ENCODE measurements at places on chromosomes 6 and 20.
A peak's percentile ranks its signal among the peaks of the same experiment; 100 is the strongest.

- no peak for DNase-seq
These were observed 4.7 kb upstream of the CCN6 start for GRCh38 chr6:112049026-112049799.

DNA sequence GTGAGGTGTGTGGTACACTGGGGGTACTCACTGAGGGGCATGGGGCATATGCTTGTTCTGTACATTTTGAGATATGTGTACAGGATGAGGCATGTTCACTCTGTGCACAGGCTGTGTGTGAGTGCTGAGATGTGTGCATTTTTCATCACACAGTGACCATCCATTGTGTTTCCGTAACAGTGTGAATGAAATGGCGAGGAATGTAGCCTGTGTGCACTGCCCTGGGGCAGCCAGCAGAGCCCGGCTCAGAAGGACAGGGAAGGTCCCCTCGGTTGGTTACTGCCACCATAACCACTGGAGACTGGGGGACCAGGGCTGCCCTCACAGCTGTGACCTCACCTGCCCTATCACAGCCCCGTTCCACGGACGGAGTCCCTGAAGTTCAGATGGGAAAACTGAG is 106.2 kb upstream of the MYL9 start:
- DNase-seq = no peak

DNA sequence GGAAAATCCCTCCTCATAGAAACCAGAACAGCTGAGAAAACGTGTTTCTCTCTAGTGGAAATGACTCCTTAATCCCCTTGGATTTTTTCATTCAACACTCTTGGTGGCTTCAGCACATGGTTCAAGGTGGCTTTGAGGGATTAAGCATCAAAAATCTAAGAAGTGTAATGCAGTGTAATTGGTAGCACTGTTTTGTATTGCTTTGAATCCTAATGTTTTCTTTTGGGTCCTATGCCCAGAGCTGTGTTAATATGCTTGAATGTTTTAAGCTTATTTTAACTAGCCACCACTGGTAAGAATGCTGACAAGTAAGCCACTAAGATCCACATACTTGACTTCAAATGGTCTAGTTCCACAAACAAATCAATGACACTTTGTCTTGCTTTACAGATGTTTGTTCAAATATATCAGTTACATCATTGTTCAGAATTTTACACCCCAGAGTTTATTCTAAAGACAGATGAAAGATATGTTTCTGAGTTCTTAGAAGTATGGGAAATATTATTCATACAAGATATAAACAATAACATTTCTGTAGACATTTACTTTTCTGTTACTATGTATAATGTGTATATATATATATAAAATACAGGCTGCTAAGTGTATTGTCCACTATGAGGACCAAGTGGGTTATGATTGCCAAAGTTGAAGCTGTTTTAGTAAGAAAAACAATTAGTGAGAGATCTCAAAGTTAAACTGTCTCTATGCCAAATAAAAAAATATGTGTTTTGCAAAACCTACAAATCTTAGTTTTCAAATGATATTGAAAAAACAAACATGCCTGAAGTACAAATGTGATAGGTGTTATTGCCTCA is 220.8 kb downstream of the OGFRL1 start:
- DNase-seq = no peak

DNA sequence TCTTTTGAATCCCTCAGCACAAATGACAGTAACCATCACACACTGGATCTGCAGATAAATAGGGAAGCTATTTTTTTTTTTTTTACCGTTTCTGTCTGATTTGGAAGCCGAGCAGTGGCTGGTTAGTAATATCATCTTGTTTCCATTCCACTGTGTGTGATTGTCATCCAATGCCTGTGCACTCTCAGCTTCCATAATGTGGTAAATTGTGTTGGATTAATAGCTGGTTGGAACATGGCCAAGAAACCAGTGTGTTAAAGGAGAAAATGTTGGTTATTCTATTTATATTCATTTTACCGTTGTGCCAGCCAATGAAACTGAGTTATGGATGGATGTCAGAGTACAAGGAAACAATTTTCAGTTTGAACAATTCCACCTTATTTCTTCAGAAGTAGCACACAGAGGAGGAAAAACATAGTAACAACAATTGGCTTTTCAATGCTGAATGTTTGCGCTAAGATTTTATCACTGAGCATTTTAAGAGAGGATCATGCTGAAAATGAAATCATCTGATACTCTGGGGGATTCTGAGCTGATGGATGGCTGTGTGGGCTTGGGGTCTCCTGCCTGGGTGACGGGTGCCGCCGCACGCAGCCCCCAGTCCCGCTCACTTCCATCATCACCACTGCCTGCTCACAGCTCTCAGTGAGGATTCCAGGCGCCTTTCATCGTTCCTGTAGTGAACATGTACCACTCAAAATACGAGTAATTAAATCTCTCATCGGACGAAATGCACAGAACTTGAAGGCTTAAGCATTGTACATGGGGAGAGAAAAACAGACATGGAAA is 40.7 kb upstream of the EXOC2 start:
- DNase-seq = no peak

- no peak for DNase-seq
These were observed 239.6 kb upstream of the SGK1 start for GRCh38 chr6:134557509-134557908.

- DNase-seq = no peak
These were observed 13.1 kb downstream of the TNFAIP3 start for GRCh38 chr6:137879885-137880745.

DNA sequence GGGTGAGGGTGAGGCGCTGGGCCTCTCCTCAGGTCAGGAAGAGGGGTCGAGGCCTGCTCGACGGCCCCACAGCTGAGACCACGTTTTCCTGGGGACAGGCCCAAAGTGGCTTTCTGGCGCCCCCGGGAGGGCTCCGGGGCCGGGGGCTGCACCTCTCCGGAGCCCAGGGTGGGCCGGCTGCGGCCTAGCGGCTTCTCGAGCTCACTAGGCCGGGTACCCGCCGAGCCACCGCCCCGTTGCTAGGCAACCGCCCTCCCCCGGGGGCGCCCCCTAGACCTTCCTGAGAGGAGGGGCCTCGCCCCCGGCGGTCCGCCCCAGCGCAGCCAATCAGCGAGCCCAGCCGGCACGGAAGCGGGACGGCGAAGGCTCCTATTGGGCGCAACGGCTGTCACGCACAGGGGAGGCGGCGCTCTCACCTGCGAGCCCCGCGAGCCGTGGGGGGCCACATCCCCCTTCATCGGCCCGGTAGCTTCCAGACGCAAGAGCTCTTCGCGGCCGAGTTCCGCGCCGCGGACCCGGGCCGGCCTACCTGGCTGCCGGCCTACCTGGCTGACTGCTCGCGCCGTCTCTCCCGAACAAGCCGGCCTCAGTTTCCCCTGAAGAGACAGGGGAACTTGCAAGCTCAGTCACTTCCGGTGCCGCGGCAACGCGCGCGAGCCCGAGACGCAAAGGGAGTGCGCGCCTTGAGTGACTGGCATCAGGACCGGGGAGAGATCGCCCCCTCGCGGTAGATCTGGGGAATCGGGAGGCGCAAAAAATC is 831 bp upstream of the BCL2L1 start:
- peak; percentile 94 for DNase-seq

DNA sequence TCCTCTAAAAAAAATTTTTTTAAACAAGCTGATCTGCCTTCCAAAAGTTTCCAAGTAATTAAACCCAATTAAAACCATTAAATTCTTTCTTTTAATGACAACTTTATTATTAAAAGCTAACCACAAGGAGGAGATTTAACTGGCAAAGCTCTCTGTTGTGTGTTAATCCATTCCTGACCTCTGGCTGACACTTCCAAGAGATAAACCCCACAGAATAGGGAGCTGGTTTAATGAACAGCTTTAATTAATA is 230.8 kb downstream of the EYA2 start:
- no peak for DNase-seq

GRCh38 chr20:32523613-32524213 is 61.4 kb downstream of the NOL4L start:
- DNase-seq = no peak

- DNase-seq = no peak
These were observed 672.9 kb downstream of the HACE1 start for GRCh38 chr6:104186831-104187230.

DNA sequence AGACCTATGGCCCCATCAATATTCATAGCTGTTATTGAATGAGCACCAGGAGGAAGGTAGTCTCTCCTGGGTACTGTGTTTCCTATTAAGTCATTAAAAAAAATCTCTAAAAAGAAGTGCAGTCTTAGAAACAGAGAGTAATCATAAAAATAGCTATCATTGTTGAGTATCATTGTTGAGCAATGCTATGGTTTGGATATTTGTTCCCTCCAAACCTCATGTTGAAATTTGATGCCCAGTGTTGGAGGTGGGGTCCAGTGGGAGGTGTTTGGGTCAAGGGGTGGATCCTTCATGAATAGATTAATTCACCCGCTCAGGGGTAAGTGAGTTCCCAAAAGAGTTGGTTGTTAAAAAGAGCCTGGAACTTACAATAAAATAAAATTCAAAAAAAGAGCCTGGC is 88.1 kb upstream of the IYD start:
- DNase-seq = no peak

DNA sequence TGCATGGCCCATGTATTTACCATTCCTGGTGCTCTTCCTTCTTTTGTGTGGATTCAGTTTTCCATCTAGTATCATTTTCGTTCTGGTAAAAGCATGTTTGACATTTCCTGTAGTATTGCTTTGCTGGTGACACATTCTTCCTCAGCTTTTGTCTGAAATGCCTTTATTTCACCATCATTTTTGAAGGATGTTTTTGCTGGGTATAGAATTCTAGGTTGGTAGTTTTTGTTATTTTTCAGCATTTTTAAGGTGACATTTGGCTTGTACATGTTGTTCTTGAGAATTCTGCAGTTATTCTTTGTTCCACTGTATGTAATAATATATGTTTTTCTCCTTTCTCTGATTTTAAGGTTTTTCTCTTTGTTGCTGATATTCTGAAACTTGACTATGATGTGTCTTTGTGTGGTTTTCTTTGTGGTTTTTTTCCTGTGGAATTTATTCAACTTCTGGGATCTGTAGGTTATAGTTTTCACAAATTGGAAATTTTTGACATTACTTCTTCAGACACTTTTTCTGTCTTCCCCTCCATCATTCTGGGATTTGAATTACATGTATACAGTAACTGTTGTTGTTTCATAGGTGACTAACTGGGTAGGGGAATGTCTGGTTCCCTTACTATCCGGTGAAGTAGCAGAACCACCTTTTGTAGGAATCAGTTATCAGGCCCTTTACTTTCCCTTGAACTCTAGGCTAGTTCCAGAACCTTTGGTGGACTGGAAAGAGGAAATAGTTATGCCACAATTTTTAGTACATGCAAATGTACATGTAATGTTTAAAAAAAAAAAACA is 30.2 kb downstream of the SNX9 start:
- no peak for DNase-seq

GRCh38 chr20:24993337-24994185 is 1.0 kb upstream of the APMAP start:
- no peak for DNase-seq

- DNase-seq = no peak
These were observed 50.3 kb upstream of the NAA20 start for GRCh38 chr20:19966840-19967239.

- DNase-seq = no peak
These were observed 105.5 kb downstream of the TULP4 start for GRCh38 chr6:158417760-158418098.

GRCh38 chr6:85977661-85978060 is 335.0 kb upstream of the SYNCRIP start:
- no peak for DNase-seq

DNA sequence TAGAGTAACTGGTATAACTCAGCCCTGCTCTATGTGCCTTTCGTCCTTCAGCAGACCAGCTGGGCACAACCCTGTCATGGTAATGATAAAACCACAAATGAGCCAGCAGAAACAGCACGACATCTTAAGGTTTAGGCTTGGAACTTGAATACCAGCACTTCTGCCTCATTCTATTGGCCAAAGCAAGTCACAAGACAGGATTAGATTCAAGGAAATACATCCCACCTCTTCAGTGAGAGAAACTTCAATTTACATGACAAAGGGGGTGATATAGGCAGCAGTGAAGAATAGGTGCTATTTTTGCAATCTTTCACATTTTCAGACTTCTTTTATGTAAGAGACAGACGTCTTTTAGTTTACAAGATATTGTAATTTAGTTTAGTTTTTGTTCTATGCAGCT is 69.8 kb upstream of the SLC35F1 start:
- no peak for DNase-seq

GRCh38 chr20:22511943-22512910 is 72.1 kb downstream of the FOXA2 start:
- no peak for DNase-seq

GRCh38 chr6:125192610-125192930 is 39.0 kb downstream of the TPD52L1 start:
- no peak for DNase-seq

DNA sequence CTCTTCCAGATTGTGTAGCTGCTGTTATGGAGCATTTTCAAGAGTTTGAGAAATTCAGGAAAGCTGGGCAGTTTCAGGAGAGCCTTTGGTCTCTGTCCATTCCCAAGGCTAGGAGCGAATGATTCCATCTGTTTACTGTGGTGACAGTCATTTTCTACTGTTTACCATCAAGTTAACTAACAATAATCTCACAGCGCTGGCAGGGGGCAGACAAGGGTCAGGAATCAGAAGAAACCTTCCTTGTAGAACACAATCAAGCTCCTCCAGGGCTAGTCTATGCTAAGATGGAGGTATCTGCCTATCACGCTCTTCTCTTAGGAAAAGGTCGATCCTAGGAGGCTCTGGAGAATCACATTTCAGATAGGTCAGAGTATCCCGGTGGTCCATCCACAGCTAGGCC is 293.9 kb downstream of the KIF16B start:
- DNase-seq = peak; percentile 5

GRCh38 chr6:24031496-24031895 is 94.5 kb upstream of the NRSN1 start:
- no peak for DNase-seq

GRCh38 chr20:50876063-50876685 is 55.1 kb downstream of the ADNP start:
- no peak for DNase-seq

DNA sequence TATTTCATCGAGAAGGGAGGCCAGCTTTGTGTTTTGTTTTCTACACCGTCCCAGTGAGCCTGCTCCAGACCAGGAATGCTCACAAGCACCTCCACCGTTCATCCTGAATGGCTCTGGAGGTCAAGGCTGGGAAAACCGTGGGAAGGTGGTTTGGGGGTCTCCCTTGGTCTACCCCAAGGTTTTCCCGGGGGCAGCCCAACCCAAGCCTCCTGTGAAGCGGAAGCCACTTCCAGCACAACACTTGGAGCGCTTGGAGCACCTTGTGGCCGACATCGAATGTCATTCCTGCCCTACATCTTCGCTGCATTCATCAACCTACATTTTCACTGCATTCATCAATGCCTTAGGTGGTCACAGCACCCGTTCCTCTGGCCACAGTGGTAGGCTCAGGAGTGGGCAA is 255.6 kb upstream of the PMEPA1 start:
- DNase-seq = no peak

- no peak for DNase-seq
These were observed 65.0 kb upstream of the CD93 start for GRCh38 chr20:23151008-23151703.

- no peak for DNase-seq
These were observed 99.3 kb downstream of the B3GAT2 start for GRCh38 chr6:70857387-70858077.

Data from NT2/D1 (cell line).